ENCODE measurements at places on chromosomes 1 and 21.

- no peak for DNase-seq
Observed at GRCh38 chr1:210883821-210884220, 250.1 kb downstream of the KCNH1 start.

- DNase-seq = no peak
Observed at GRCh38 chr1:217315346-217315745, 315.5 kb downstream of the GPATCH2 start.

- no peak for DNase-seq
Observed at GRCh38 chr1:161351482-161351881, 16.2 kb downstream of the CFAP126 start.

GRCh38 chr1:59653968-59654367, 160.8 kb upstream of the HOOK1 start:
- no peak for DNase-seq

- DNase-seq = no peak
Observed at GRCh38 chr1:110409316-110409715, 1.8 kb upstream of the LAMTOR5 start.

GRCh38 chr1:231855361-231855760, 228.8 kb downstream of the DISC1 start:
- no peak for DNase-seq

- no peak for DNase-seq
Observed at GRCh38 chr1:163399976-163400601, 78.3 kb downstream of the NUF2 start.

GRCh38 chr1:84159533-84160240, 15.6 kb downstream of the PRKACB start:
- DNase-seq = no peak

DNA sequence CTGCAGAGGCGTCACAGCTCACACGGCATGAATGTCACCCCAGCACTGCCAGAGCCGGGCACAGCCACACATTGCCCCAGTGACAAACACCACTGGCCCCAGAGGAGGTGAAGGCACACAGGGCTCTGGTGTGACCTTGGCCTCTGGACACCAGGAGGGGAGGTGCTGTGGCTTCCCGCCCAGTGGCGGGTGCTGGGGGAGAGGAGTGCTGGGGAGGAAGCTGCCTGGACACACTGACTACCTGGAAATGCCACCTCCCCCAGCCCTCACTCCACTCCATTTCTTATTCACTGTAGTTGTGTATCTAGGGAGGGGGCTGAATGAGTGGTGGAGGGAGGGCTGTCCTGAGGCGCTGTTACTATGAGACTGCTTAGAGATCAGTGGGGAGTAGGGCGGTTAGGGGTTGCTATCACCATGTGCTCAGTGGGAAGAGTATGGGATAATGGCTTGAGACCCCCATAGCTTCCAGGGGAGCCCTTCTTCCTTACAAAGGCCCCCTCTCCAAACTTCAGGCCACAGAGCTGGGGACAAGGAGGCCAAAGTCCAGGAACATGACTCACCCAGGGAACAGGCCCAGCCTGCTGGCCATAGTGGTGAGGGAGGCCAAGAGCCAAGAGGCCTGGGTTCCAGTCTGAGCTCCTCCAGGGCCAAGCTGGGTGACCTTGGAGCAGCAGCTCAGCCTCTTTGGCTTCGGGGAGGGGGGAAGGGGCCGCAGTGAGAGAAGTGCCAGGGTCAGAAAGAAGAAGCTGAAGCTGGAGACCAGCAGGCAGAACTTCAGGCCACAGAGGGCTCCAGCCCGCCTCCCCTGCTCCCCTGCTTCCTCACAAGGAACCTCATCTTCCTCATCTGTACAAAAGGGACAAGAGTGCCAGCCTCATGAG, 40.1 kb downstream of the AHDC1 start:
- no peak for DNase-seq

DNA sequence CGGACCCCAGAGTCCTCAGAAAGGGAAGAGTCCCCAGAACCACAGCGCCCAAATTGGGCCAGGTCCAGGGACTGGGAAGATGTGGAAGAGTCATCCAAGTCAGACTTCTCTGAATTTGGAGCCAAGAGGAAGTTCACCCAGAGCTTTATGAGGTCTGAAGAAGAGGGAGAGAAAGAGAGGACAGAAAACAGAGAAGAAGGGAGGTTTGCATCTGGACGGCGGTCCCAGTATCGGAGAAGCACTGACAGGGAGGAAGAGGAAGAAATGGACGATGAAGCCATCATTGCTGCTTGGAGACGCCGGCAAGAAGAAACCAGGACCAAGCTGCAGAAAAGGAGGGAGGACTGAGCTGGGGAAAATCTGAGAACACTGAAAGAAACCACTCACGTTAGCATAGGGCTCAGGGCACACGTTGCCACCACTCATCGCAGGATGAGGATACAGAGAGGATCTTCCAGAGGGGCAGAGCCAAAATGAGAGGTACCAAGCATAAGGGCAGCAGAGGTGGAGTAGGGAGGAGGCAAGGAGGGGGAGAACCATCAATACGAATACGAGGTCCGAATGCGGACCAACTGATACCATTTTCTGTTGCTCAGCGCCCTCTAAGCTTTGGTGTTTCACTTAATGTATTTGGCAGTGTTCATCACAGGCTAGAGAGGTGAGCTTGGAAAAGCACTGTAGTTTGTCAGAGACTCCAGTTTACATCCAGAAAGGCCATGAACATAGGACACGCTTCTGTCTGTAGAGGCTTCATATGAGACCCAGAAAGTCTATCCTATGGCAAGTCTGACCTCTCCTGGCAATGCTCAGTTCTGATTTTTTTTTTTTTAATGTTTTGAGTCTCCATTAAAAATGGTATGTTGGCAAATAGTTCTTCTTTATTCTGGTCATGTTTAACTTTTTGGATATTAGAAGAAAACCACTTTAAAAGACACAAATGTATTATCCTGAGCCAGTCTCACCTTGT, 34.7 kb downstream of the STYXL2 start:
- DNase-seq = no peak

DNA sequence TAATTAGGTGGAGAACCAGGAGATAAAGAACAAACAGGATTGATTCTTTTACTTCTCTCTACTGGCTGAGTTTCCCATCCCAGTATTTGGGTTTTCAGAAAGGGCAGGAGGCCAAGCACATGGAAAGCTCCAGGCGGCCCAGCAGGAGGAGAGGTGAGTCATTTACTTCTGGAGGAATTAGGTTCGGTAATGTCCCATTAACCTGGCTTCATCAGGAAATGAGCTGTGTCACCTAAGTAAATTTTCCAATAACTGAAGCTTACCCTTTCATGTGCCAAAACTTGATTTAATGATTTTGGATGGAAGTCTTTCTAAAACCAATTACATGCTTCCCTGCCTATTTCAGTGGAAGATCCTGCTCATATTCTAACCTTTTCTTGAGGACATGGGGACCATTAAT, 257.6 kb upstream of the USP24 start:
- DNase-seq = no peak

GRCh38 chr1:209647156-209647555, 5.1 kb downstream of the LAMB3 start:
- DNase-seq = no peak

- DNase-seq = no peak
Observed at GRCh38 chr1:218878369-218878768, 295.3 kb upstream of the LYPLAL1 start.

GRCh38 chr21:31552826-31553225, 106.7 kb upstream of the SOD1 start:
- DNase-seq = no peak

DNA sequence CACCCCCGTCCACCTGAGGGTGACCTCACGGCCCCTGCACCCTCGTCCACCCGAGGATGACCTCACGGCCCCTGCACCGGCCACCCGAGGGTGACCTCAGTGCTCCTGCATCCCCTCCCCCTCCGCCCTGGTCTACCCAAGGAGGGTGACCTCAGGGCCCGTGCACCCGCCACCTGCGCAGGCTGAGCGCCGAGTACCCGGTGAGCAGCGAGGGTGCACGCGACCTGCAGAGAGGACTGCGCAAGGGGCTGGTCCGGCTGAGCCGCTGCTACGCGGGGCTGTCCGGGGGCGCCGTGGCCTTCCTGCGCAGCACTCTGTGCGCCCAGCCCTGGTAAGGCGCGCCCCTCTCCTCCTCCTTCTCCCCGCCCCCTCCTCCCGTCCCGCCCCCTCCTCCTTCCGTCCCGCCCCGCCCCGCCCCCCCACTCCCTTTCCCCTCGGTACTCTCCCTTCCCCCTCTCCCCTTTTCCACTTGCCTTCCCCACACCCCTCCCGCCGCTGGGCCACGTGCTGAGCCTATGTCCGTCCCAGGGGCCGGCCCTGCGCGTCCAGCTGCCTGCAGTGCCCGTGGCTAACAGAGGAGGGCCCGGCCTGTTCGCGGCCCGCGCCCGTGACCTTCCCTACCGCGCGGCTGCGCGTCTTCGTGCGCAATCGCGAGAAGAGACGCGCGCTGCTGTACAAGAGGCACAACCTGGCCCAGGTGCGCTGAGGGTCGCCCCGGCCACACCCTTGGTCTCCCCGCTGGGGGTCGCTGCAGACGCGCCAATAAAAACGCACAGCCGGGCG, 28.4 kb downstream of the TRIM11 start:
- DNase-seq = peak; percentile 74

GRCh38 chr1:236480758-236481436, 42.9 kb upstream of the LGALS8 start:
- DNase-seq = no peak

DNA sequence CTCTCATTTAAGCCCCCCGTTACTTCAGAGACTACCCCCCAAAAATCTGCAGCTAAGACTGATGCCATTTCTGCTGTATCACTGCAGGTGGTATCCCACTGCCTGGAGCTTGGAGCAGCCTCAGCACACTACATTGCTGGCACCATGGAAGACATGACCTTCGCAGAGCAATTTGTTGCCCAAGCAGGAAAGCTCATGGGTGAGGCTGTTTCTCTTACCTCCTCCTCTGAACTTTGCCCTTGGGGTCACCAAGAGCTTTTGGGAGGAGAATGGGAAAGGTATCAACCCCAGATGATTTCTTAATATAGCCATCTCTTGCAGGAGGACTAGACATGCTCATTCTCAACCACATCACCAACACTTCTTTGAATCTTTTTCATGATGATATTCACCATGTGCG, 2.0 kb downstream of the HSD11B1 start:
- DNase-seq = no peak

DNA sequence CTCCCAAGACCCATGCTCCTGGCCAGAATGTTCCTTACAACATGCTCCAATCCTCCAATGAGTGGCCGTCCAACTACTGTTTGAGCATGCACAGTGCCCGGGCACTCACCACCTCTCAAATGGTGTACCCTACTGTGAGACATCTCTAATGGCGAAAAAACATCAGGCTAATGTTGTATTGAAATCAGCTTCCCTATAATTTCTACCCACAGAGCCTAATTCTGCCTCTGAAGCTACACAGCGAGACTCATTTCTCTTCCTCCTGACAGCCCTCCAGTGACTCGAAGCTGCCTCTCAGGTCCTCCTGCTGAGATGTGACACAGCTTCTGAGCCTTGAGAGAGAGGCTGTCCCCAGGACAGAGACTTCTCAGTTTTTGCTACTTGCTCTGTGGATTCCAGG, 130.7 kb downstream of the FAM78B start:
- DNase-seq = no peak

DNA sequence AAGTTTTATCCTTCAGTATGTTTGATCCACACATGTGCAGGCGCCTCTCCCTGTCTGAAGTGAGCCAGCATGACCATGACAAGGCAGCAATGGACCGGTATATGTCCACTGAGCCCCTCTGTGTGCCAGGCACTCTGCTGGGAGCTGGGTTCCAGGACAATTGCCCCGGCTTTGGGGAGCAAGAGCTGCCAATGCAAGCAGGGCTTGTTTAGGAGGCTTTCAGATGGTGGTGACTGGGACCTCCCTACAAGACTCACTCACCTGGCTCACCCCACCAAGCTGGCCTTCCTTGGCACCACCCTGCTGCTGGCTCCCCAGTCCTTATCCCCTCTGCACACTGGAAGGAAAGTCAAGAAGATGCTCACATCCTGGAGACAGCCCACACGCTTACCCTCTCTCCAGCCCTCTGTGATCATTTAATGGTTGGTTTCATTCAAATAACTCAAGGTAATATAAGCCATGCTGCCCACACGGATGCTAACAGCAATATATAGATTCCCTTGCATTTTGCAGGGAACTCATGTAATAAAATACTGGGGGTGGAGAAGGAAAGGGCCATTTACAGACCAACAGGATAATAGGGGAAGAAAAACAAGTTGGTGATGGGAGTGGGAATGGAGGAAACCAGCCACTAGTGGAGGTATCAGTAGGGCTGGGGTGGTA, 23.6 kb downstream of the KCND3 start:
- peak; percentile 65 for DNase-seq

DNA sequence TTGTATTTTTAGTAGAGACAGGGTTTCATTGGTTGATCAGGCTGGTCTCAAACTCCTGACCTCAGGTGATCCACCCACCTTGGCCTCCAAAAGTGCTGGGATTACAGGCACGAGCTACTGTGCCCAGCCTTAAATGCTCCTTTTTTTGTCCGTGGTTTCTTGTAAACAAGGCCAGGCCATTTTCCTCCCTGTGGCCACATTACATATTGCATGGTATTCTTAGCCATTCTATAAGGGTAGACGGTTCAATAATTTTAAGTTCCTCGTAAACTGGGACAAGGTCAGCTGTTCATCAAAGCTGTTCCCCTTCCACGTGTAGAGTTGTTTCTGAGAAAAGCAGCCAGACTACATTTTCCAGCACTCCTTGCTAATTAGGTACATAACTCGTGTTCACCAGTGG, 10.3 kb upstream of the LUZP1 start:
- no peak for DNase-seq

DNA sequence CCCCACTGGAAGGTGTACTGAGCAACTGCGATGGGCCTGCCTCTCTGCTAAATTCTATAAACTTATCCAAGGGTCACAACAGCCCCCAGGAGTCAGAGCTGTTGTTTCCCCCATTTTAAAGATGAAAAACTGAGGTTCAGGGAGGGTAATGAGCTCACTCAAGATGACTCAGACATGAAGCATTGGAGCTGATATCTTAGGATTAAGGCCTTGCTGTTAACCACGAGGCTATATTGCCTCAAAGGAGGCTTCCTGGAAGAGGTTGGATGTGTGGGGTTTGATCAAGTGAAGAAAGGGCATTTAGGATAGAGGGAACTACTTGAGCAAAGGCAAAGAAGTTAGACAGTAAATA, 6.7 kb downstream of the LDLRAP1 start:
- DNase-seq = no peak

DNA sequence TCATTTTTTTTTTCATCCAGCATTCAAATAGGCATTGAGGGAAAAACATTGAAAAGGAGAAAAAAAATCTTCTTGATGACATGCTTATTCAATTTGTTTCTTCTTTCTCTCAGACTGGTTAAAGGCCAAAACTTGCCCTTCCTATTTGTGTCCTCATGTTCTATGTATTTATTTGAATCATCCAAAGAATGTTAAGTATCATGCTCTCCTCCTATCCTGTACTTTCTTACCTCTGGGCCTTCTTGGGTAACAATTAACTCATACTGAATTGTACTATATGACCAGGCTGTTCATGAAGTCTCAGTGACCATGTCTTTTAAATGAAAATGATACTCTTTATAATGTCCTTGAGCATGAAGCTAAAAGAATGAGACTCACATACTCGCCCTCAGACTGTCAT, 36.5 kb upstream of the DENND1B start:
- DNase-seq = no peak

DNA sequence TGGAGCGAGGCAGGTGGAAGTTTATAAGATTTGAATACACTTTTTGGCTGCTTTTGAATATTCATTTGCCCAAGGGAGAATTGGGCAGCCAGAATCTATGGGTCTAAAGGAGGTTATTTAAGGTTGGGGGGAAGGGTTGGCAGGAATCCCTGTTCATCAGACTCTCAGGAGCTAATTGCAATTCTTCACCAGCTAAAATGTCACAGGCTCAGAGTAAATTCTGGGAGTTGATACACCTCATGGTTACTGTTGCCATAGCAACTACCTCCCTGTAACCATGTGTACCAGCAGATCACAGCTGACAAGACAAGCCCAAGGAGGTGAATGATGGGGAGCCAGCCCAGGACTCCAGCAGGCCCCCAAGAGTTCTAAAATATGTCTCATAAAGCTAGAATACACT, 75.5 kb downstream of the CAMK2N1 start:
- no peak for DNase-seq
